ENCODE measurements at places on chromosomes 2 and 18. TPM values are rescaled to one million over a fixed set of nuclear protein-coding genes. Genes with fewer than 3 reads are reported as not detected.

GALNT13 gene
- 2.5 TPM for total RNA-seq

CPLX4 gene
- total RNA-seq, result not detected

FAHD2A gene
- total RNA-seq, result 11.7 TPM

ATG9A gene
- total RNA-seq, result 39.4 TPM

AQP4 gene
- not detected for total RNA-seq

PRSS56 gene
- not detected for total RNA-seq

BOLL gene
- not detected for total RNA-seq

RNF152 gene
- total RNA-seq, result 30.5 TPM

SKA1 gene
- total RNA-seq, result not detected

OTOF gene
- total RNA-seq, result 0.28 TPM

RAB6D gene
- not detected for total RNA-seq

KLF7 gene
- total RNA-seq, result 28.3 TPM

CDCA7 gene
- 4.9 TPM for total RNA-seq

FTCDNL1 gene
- total RNA-seq, result 3.4 TPM

CFAP53 gene
- not detected for total RNA-seq

CENPA gene
- total RNA-seq, result not detected

TPO gene
- 24.1 TPM for total RNA-seq

MOGAT1 gene
- not detected for total RNA-seq

DHX57 gene
- total RNA-seq, result 50.4 TPM

DPY30 gene
- total RNA-seq, result 30.7 TPM

SLC9A2 gene
- not detected for total RNA-seq

MSTN gene
- total RNA-seq, result 0.27 TPM

ONECUT2 gene
- total RNA-seq, result not detected

CCDC74A gene
- total RNA-seq, result 2.6 TPM

NAGK gene
- total RNA-seq, result 46.6 TPM

SERPINB10 gene
- not detected for total RNA-seq

LYPD6 gene
- total RNA-seq, result 0.27 TPM

DIPK1C gene
- total RNA-seq, result not detected

CHST10 gene
- total RNA-seq, result 8.5 TPM

WBP1 gene
- total RNA-seq, result 47.1 TPM

TMEM150A gene
- total RNA-seq, result 25.7 TPM

MTIF2 gene
- total RNA-seq, result 24.3 TPM

CCDC93 gene
- 21.7 TPM for total RNA-seq

LYG2 gene
- total RNA-seq, result not detected

HOXD9 gene
- not detected for total RNA-seq

SPATA3 gene
- total RNA-seq, result not detected

MYOM1 gene
- 16.1 TPM for total RNA-seq

MTCL1 gene
- 9.9 TPM for total RNA-seq

HES6 gene
- 2.5 TPM for total RNA-seq

TRIM43 gene
- total RNA-seq, result not detected

SERPINB12 gene
- total RNA-seq, result not detected

REG3G gene
- not detected for total RNA-seq

CNGA3 gene
- not detected for total RNA-seq
